Epithelial cell of proximal tubule (primary cell): ENCODE measurements at places on chromosomes 1 and 21.

DNA sequence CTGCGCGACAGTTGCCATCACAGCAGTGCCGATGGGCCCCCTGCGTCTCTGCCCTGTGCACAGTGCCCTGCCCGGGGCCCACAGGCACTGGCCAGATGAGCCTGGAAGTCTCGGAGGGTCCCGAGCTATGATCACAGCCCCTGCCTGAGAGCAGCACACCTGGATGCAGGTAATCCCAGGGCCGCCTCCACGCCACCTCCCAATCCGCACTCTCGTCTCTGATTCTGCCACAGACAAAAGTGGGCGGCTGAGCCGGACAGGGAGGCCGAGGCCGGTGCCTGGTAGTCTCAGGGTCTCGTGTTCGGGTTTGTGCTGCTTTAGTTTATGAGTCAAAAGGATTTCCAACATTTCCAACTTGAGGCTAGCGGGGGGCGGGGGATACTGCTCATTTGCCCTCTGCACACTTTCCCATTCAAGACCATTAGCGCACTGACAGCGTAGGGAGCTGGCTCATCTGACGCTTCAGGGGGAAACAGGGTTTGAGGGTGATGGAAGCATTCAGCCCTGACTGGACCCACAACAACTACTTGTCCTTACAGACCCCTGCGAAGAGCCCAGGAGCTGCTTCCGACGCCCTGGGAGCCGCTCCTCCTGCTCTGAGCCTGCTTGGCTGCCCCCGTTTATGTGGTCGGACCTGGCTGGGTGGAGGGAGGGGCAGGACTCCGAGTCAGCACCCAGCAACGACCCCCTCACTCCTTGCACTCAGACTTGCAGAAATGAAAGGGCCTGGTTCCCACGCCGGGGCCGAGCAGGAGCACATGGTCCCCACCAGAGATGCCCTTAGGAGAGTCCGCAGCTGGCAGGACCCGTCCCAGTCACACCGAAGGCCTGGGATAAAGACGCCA is 1.8 kb upstream of the TTC34 start:
- no peak for DNase-seq

GRCh38 chr1:53506355-53507050 is 47.3 kb downstream of the DMRTB1 start:
- DNase-seq = no peak

DNA sequence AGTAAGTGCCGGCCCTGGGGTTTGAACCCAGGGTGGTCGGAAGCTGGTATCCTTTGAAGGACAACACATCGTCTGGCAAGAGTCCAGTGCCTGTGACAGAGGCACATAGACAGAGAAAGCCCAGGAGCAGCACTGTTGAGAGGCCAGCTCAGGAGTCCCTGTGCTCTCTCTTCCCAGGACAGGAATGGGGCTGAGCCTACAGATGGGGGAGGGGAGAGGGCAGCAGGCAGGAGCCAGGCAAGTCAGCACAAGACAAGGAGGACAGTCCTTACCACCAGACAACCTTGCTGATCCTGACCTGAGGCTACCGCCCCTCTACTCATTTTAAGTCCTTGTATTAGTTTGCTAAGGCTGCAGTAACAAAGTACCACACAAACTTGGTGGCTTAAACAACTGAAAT is 27.7 kb upstream of the SYT6 start:
- DNase-seq = no peak

DNA sequence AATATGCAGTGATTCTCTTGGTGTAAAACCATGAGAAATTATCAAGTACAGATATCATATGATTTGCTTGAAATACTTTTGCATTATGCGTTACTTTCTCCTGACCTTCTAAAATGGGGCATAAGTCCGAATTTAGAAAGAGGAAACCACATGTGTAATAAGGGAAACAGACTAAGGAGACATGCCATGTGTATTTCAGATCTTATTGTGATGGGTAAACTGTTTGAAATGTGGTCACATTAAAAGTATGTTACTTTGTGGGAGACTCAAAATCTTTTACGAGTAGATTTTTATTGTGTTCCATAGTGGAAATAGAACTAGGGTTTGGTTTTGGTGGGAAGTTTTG is 173.0 kb downstream of the NFIA start:
- no peak for DNase-seq

DNA sequence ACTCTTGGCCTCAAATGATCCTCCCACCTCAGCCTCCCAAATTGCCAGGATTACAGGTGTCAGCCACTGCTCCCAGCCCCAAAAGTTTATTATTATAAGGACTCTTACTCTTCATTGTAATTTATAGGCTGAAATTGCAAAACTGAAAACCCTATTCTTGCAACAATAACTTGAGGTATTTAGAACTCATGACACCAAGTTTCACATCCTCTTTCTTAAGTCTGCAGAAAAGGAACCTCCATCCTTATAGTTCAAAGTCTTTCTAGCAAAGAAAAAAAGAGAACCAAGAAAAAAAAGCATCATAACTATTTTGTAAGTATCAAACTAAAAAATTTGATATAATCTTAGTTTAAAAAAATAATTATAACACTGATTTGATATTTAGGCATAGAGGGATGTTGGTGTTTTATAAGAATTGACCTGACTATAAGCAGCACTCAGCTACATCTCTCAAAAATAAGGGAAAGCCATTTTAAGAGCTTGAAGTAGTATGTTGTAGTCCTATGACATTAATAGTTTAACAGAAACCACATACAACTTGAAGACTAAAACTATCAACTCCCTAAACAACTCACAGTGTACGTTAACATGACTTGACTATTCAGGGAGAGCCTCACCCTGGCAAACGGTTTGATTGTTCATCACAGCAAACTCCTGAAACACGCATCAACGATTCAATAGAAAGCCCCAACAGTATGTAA is 122.4 kb downstream of the AKT3 start:
- DNase-seq = no peak

GRCh38 chr1:228801068-228801467 is 65.8 kb downstream of the RHOU start:
- no peak for DNase-seq

DNA sequence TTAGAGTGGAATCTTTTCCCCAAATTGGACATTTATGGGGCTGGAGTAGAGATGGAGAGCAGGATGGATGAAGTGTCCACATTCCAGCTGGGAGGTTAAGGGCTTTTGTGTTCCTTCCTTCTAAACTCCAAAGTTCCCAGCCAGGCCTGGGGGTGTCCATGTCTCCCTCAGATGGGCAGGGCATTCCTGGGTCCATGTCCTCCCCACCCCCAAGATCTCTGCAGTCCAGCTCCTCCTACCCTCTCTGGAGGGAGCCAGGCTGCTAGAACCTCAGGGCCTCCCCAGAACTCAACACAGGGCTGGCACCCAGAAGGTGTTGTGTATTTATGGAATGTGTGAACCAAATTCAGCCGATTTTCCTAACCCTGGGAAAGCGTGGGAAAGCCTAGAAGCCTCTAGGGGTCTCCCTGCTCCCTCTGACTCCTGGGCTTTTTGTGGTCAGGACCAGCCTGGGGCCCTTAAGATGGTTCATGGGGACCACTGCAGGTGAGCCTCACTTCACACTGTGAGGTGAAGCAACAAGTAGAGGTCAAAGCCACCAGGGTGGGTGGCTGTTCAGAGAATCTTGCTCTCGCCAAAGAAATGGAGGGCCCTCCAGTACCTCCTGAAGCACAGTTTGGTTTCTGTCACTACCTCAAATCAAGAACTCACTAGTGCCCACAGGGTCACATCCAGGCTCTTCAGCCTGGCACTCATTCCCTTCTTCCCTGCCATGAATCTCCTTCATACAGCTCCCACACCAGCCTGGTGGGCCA is 54.8 kb downstream of the GLIS1 start:
- no peak for DNase-seq

DNA sequence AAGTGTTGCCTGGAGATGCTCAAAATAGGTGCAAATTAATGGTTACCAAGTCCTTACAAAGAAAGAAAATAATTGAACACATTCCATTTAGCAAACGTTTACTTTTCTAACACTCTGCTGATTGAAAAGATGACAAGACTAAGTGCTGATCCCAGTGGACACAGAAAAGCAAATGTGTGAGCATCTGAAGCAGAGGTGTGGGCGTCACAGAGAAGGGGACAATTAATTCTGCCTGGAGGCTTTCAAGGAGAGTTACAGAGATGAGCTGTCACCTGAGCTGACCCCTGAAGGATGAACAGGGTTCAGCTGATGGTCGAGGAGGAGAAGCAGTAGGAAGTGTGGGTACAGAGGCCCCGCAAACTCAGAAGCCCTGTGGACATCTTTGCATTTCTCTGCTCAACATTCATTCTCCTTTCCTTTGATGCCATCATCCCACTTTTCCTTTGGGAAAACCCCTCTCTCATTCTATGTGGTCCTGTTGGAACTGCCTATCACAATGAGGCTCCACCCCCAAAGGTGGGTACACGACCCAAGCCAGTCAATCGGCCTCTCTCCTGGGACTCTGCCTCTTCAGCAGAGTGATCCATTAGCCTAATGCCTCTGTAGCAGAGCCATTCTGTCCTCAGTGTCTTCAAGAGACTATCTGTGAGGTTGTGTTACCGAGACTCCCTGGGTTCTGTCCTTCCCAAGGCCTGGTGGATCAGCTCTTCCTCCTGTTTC is 17.2 kb upstream of the PLA2G2E start:
- DNase-seq = no peak

DNA sequence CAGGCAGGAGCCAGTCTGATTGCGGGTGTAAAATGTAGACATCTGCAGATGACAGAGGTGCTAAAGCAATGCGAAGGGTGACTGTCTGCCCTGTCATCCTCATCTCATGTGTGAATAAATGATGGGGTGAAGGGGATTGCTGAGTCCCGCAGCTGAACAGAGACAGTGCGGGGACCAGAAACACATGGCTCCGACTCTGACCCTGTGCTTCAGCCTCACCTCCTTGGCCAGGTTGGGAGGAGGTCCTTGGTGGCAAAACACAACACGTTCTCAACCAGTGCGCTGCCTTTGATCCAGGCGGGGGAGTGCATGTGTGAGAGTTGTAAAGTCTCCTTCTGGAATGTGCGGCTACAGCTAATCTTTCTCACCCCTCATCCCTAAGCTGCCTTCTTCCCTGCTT is 32.0 kb upstream of the TTC22 start:
- no peak for DNase-seq

DNA sequence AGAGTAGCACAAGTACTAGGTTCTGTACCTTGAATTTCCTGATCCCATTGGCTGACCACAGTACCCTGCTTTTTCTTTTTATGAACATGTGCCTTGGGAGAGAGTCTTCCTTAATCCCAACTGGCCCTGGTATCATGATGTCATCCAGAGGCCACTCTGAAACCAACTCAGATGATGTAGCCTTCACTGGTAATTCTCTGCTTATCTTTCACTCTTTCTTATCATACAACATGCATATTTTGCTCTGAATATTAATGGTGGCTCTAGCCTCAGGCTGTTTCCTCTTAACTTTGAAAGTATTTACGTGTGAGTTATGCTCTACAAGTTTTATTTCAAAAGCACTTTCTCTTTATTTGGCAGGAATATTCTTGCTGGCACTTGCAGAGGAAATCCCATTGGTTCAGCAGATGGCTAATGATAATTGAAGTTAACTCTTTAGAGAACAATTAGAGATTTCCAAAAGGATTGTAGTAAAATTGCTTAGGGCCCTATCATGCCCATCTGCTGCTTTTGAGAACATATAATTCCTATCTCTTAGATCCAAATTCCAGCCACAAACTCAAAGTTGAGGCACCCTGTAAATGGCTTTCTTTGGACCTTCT is 86.1 kb downstream of the PTGER3 start:
- no peak for DNase-seq

GRCh38 chr1:113904293-113904673 is 316 bp downstream of the AP4B1 start:
- no peak for DNase-seq

DNA sequence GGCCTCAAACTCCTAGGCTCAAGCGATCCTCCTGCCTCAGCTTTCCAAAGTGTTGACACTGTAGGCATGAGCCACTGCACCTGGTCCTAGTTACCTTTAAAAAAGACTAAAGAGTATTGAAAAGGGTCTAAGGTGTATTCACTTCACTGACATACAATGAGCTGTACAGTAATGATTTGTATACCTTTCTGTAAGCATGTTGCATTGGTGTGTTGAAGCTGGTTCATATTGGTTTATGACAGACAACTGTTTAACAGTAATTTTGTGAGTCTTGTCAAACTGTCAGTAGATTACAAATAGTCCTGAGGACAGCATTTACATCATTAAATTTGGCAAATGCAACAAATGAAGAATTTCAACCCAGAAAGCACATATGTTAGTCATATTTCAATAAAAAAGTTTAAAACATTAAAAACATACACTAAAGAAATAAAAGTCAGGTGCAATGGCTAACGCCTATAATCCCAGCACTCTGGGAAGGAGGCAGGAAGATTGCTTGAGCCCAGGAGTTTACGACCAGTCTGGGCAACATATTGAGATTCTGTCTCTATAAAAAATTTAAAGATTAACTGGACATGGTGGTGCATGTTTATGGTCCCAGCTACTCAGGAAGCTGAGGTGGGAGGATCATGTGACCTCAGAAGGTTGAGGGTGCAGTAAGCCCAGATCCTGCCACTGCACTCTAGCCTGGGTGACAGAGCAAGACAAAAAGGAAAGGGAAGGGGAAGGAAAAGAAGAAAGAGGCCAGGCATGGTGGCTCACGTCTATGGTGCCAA is 88.3 kb upstream of the HP1BP3 start:
- DNase-seq = no peak

DNA sequence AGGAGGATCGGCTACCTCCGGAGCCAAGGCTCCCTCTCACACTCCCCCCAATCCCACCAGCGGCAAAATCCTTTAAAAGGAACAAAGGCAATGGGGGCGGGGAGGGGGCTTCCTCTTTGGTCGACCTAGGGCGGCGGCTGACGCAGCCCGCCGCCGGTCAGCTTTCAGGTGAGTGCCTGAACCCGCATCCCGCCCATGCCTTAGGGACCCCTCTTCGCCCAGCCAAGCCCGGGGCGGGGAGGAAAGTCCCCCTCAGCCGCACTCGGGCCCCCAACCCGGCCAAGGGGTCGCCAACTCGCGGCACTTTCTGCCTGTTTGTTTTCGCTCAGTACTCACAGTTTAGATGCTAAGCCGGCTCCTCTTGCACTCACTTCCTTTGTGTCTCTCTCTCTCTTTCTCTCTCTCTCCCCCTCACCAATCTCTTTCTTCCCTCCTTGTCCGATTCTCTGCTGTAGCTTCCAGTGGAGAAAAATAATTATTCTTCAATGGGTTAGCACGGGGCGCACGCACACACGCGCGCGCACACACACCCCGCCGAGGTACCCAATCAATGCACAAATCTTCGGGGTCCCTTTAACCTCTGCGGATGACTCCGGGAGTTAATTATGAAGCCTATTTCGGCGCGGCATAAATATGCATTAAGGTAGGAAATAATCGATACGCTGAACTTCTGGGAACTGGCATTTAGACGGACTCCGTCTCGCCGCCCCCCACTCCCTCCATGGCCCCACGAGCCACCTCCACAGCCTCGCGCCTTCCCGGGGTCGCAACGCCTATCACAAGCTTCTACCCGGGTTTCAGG is at the start of gene BLACAT1:
Gene BLACAT1 (minus strand): TSS at position 465 of the 802 bp plus-strand sequence.
- no peak for DNase-seq

GRCh38 chr1:208525417-208525816 is 281.2 kb upstream of the PLXNA2 start:
- peak; percentile 49 for DNase-seq

GRCh38 chr1:117681901-117682250 is 76.0 kb downstream of the TENT5C start:
- no peak for DNase-seq

DNA sequence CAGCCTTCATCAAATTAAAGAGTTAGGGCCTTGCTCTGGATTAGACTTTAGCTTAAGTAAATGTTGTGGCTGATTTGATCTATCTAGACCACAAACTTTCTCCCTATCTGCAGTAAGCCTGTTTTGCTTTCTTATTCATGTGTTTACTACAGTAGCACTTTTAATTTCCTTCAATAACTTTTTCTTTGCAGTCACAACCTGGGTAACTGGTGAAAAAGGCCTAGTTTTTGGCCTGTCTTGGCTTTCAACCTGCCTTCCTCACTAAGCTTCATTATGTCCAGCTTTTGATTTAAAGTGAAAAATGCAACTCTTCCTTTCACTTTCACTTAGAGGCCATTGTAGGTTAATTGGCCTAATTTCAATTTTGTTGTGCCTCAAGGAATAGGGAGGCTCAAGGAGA is 12.5 kb upstream of the LPGAT1 start:
- DNase-seq = no peak
